Activated B cell treated with CpG ODN at 0.5 μM for 24 hours (primary cell): ENCODE measurements at places on chromosomes 11 and 22.

DNA sequence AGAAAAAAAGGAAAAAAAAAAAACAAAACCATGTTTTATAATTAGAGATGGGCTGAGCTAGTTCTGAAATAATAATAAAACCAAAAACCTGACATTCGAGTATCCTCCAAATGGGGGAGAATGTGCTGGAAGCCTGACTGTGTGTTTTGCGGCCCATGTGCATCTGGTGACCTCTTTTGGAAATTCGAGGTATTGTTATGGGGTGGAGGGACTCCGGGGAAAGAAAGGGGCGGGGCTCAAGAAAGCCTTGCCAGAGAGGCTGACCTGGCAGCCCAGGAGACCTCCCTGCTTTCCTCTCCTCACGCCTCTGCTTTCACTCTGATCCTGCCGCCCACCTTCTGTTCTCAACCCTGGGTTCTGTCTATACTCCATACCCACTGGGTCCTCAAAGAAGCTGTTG is 72.9 kb downstream of the CTTN start:
- no peak for DNase-seq
- H3K4me3 ChIP-seq: no peak overlapping the region
- peaks cover 1% of the 10 kb centered on the region for H3K27me3 ChIP-seq
- H3K4me1 ChIP-seq: peaks cover 12% of the 10 kb centered on the region
- H3K36me3 ChIP-seq: no peaks in the 10 kb centered on the region

DNA sequence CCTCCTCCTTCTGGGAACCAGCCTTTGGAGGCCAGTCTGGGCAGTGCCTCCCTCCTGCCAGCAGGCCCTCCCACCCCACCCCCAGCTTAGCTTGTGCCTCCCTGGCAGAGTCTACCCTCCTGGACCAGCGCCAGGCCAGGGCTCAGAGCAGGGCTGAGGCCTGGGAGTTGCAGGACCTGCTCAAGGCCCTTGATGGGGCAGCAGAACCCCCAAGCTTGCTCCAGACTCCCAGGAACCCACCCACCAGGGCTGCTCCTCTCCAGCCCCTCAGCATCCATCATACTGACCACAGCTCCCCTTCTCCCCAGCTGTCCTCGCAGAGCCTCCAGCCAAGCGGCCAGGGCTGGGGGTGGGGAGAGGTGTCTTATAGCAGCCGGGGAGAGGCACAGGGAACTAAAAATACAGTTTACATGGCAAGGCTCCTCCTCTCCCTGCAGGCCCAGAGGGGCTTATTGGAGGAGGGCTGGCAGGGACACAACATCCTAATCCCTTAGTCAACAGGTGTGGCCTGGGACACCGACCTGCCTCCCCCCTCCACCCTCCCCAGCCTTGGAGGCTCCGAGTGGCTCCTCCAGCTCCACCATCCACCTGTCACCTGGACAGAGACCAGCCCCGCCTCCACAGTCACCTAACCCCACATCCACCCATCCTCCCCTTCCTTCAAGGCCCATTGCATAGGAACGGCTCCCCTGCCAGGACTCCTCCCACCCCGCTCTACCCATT is 5.2 kb upstream of the MB start:
- no peak for DNase-seq
- H3K4me3 ChIP-seq: no peak overlapping the region
- no peak overlapping the region for H3K27ac ChIP-seq
- H3K36me3 ChIP-seq: no peaks in the 10 kb centered on the region
- H3K27me3 ChIP-seq: peaks cover 34% of the 10 kb centered on the region

GRCh38 chr11:111469200-111469599 is 43.0 kb downstream of the BTG4 start:
- no peak for DNase-seq
- H3K27ac ChIP-seq: no peak overlapping the region
- no peaks in the 10 kb centered on the region for H3K4me1 ChIP-seq
- H3K27me3 ChIP-seq: peaks cover under 1% of the 10 kb centered on the region
- no peak overlapping the region for H3K4me3 ChIP-seq
- no peaks in the 10 kb centered on the region for H3K36me3 ChIP-seq

GRCh38 chr22:26952451-26953011 is 295.1 kb downstream of the MIAT start:
- no peaks in the 10 kb centered on the region for H3K36me3 ChIP-seq
- no peak for DNase-seq
- no peaks in the 10 kb centered on the region for H3K4me1 ChIP-seq
- peaks cover 39% of the 10 kb centered on the region for H3K27me3 ChIP-seq
- H3K27ac ChIP-seq: no peak overlapping the region
- no peak overlapping the region for H3K4me3 ChIP-seq

DNA sequence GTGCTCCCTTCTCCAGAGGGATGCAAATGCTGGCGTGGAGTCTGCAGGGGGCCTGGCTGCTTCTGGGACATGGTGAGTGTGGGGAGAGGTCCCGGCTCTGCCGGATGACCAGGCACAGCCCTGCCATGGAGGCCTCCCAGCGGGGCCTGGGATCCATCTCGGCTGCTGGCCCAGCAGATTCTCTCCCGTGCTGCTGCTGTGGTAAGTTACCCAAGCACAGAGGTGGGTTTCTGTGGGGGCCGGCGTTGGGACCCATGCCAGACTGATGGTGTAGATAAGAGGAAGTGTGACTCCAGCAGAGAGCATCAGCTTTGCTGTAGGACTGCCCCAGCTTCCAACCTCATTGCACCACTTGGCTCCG is 147.5 kb upstream of the B3GAT1 start:
- H3K4me3 ChIP-seq: no peak overlapping the region
- peaks cover 9% of the 10 kb centered on the region for H3K4me1 ChIP-seq
- DNase-seq: no peak
- H3K27me3 ChIP-seq: no peaks in the 10 kb centered on the region

DNA sequence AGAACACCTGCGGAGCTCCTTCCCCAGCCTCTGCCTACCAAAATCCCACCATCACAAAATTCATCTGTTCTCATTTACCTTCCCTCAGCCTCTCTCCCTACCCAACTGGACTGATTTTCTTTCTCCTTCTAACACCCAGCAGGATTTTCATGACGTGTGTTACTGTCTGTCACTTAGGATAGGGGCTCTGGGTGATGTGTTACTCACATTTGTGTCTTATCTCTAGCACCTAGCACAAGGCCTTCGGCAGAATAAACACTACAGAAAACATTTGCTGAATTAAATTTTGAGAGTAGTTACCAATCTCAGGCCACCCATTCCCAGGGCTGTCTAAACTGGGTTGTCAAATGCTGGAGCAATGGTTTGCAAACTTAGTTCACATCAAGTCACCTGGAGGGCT is 88.0 kb downstream of the NTM start:
- H3K36me3 ChIP-seq: no peaks in the 10 kb centered on the region
- no peak overlapping the region for H3K27ac ChIP-seq
- no peaks in the 10 kb centered on the region for H3K27me3 ChIP-seq
- no peak for DNase-seq
- H3K4me1 ChIP-seq: no peaks in the 10 kb centered on the region

DNA sequence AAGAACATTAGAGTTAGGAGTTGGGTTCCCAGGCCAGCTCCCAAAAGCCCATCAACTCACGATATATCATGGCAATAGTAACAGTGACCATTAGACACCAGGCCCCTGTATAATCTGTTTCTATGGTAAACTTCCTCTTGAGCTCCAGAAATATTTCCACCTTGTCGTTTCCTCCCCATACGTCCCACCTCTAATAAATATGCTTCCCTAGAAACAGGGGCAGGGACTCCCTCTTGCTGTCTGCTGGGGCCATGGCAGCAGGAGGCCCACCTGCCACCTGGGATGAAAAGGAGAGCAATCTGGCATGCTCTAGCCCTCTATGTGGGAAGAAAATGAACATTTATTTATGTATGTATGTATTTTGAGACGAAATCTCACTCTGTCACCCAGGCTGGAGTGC is 32.2 kb upstream of the AMOTL1 start:
- H3K36me3 ChIP-seq: no peaks in the 10 kb centered on the region
- H3K4me1 ChIP-seq: peaks cover 3% of the 10 kb centered on the region
- DNase-seq: no peak
- no peak overlapping the region for H3K27ac ChIP-seq
- H3K27me3 ChIP-seq: peaks cover 3% of the 10 kb centered on the region

DNA sequence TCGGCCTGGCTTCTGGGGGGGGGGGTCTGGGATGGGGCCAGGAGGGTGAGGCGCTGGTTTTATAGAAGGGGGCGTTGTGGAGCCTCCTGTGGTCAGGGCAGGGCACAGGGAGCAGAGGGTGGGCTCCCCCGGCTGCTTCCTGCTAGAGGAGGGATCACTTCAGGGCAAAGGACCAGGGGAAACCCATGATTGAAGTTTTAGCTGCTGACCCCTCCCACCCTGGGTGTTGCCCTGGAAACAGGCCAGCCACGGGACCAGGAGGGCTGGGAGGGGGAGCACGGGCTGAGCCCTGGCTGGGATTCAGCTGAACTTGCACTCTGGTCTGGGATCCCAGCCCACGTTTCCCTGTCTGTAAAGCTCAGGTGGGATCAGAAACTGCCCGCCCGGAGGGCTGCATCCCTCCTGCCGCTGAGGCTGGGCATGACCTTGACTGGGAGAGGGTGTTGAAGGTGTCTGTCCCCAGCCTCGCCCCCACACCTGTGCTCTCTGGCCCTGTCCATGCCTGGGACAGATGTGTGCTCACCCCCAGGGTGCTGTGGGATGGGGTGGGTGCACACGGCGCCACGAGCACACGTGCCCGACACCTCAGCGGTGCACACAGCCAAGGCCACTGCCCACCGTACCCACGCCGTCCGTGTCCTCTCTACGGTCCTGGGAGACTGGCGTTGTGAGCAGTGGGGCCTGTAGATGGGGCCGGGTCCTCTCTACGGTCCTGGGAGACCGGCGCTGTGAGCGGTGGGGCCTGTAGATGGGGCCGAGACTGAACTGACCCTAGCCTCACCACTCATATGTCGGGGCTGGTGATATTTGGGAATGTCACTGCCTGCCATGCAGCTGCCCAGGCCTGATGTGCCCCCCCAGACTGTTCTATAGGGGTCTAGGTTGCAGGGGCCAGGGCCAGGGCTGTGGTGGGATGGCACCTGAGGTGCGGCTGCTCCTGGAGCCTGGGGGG is 2.3 kb downstream of the TSPAN4 start:
- H3K27me3 ChIP-seq: peaks cover 7% of the 10 kb centered on the region
- peaks cover 12% of the 10 kb centered on the region for H3K36me3 ChIP-seq
- H3K4me1 ChIP-seq: peaks cover 41% of the 10 kb centered on the region
- no peak for DNase-seq
- H3K27ac ChIP-seq: no peak overlapping the region
- H3K4me3 ChIP-seq: peak overlapping the region; percentile 61

- no peak for DNase-seq
- no peak overlapping the region for H3K27ac ChIP-seq
- H3K36me3 ChIP-seq: no peaks in the 10 kb centered on the region
- peaks cover 24% of the 10 kb centered on the region for H3K27me3 ChIP-seq
Observed at GRCh38 chr11:71153005-71153390, 99.4 kb downstream of the SHANK2 start.

DNA sequence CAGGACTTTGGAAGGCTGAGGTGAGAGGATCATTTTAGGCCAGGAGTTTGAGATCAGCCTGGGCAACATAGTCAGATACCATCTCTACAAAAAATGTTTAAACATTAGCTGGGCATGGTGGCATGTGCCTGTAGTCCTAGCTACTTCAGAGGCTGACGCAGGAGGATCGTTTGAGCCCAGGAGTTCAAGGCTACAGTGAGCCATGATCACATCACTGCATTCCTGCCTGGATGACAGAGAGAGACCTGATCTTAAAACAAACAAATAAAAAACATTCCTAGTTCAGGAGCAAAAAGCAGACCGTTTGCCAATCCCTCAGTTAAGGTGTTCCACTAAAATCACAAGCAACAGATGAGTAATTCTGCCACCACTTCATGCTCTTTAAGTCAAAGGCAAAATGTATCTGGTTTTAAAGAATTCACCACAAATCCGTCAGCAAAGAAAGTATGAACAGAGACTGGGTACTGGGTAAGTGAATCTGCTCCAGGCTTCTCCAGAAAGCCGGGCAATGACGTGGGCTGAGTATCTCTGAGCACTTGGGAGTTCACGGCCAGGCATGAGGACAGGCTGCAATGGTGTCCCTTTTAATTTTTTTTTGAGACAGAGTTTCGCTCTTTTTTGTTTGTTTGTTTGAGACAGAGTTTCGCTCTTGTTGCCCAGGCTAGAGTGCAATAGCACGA is 19.5 kb downstream of the CLTCL1 start:
- H3K27me3 ChIP-seq: peaks cover 3% of the 10 kb centered on the region
- H3K4me3 ChIP-seq: no peak overlapping the region
- DNase-seq: no peak
- H3K36me3 ChIP-seq: no peaks in the 10 kb centered on the region

- H3K4me1 ChIP-seq: peaks cover 9% of the 10 kb centered on the region
- DNase-seq: no peak
Observed at GRCh38 chr11:65630215-65630614, 7.7 kb upstream of the SIPA1 start.
